ENCODE measurements at places on chromosomes 4 and X. TPM values are rescaled to one million over a fixed set of nuclear protein-coding genes. Genes with fewer than 3 reads are reported as not detected.

- no peak for DNase-seq
Measured at GRCh38 chrX:16445166-16445752, 204.7 kb upstream of the S100G start.

DNA sequence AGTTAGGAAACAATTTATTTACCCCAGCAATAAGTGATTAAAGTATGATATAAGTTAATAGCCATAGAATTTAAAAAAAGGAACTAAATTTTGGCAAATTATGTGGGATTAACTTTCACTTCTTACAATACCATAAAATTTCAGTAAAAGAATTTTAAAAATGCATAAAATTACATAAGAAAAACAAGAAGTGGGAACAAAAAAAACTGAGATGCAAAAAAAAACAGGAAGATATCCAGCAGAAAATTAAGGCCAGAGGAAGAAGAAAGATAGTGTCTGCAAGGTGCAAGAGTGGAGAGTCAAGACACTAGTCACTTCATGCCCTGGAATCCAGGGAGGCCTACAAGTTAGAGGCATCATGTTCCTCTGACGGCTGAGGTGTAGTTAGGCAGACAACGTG lies 184.2 kb downstream of the GASK1B start:
- no peak for DNase-seq

DNA sequence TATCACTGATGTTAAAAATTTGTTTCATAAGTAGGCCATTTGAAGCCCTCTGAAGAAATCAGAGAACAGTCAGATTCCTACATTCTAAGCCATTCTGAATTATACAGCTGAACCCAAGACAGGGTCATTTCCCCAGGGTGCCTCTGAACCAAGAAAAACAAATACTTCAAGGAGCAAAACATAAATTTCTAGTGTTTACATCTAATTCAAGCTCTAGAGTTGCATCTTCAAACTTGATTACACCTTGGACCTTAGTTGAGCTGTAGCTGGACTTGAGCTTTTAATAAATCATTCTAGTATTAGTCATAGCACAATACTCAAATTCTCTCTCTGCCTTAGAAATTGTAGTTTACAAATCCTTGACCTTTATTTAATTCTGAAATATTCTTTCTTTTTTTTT lies 87.6 kb upstream of the IL15 start:
- no peak for DNase-seq

GRCh38 chrX:117808426-117808825 lies 308.2 kb downstream of the KLHL13 start:
- DNase-seq: no peak

DNA sequence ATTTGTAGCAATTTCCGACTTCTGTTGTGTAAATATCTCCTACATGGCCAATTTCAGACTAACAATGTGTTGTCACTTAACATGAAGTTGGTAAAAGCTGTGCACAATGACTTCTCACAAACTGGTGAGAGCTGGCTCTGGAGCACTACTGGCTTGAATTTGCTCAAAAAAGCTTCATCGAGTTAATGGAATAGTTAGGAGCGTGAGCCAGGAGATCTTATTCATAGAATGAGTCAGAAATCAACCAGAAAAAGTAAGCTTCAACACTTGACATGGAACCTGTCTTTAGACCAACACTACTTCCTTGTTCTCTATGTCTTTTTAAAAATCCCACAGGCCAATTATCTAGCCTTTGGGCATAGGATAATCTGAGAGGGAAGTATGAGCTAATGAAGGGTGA lies 7.9 kb upstream of the CHRDL1 start:
- no peak for DNase-seq

DNA sequence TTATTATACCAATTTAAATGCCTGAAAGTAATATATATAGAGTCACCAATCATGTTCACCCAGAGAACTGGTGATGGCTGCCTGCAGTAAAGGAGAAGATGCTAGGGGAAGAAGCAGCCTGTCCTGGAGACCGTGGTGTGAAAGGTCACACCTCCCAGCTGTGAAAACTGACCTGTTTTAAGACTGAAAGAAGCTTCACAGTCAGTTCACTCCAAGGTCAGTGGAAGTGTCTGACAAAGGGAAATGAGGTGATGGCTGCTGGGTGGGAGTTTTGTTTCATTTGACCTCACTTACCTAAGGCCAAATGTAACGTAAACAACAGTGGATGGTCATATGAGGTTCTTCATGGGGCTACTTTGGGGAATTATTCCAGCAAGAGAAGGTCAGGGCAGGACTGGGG lies 352.1 kb upstream of the GATB start:
- DNase-seq: peak; percentile 15

DNA sequence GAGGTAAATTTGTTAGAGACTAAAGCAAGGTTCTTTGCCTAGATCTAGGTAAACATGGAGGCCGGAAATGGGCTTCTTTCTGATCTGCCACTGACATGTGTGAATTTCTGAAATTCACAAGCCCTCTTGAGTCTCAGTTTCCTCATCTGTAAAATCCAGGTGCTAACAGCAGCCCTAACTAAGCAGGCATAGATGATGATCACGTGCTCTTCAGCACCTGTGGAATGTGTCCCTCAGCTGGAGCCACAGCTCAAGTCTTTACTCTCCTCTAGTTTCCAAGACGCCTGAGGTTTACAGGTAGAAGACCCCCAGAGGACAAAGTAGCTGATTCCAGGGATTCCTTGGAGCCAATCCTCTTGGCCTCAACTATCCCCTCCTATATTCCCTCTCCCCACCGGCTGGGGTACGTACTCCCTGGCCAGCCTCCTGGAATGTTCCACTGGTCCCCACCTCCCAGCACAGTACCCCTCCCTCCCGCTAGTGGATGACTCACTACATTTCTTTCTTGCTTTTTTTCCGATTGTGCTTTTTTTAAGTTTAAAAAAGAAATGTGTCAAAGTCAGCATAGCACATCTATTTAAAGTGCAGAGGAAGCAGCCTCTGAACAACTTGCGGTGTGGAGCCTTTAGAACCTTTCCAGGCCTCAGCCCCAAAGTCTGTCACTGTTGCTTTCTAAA lies 98.4 kb downstream of the PHKA2 start:
- peak; percentile 8 for DNase-seq

GRCh38 chrX:54937416-54937815 lies 16.8 kb downstream of the TRO start:
- DNase-seq: no peak

DNA sequence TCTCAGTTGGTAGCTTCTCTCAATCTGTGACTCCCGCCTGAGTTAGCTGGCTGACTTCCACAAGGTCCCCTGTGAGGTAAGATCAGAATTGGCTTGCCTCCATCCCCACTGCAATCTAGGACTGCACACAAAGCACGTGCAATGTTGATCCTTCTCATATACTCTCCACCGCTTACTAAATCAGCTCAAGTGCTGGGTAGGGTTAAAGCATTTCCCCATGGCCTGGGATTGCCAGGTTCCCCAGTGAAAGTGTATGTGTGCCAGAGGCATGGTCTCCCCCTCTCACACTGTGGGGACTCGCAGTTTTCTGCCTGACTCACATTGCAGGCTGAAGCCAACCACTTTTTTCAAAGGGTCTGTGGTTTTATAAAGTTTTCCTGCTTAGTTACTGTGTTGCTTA lies 886.9 kb downstream of the FAM133A start:
- no peak for DNase-seq

DNA sequence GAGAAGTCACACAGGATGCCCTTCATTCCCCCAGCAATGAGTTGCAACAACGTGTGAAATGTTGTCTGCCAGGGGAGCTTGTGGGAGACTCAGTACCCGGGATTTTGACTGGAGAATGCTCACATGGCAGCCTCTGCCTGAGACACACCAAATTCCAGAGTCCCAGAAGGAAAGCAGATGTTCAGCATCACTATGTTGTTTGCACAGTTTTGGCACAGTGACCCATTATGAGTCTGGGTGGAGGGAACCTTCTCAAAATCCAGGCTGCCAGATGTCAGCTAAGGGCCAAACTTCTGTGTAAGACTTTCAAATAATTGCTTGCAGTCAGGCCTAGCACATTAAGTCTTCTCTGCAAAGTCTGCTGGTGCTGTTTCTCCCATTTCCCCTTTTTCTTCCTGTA lies 1029.7 kb upstream of the TENM3 start:
- no peak for DNase-seq

DNA sequence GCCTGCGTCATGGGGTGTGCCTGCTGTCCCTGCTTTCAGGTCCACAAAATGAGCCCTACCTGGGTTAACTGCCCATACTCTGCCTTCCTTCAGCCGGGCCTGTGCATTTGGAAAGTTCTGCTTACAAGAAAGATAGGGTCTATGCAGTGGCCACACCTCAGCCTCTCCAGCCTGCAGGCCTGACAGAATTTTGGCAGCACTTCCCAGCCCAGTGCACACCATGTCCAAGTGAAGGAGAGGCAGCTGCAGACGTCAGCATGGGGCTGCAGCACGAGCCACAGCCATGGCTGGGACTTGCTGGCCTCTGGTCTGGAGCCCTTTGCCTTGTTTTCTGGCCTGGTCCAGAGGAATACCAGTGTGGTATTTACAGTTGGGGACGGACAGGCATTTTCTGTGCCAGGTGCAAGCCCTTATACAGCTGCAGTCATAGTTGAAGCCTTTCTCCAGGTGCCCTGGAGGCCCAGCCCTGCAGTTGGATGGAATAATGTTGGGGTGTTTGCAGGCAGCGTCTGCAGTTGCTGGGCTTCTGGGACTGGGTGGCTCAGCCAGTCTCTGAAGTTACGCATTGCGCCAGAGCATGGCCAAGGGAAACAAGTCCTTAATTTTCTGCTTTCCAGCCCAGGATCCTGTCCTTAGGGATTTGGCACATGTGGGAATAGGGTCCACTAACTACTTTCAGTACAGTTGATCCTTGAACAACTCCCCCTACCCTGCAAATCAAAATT lies 26.2 kb downstream of the JADE1 start:
- DNase-seq: no peak

DNA sequence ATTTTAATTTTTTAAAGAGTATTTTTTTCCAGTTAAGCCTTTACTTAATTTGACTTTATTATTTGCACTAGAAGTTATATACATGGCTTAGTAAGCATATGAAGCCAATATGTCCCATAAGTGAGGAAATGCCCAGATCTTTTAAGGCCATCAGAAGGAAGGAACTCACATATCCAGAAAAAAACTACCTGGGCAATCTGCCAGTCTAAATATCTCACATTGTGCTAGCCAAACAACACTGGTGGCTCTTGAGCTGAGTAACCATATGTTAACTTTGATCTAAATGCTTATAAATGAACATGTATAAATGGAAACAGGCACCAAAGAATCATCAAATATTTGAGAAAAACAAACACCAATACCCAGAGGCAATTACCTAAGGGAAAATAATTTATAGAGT lies 138.6 kb upstream of the APOOL start:
- no peak for DNase-seq

GRCh38 chrX:134661295-134661694 lies 3.0 kb upstream of the PLAC1 start:
- no peak for DNase-seq

DNA sequence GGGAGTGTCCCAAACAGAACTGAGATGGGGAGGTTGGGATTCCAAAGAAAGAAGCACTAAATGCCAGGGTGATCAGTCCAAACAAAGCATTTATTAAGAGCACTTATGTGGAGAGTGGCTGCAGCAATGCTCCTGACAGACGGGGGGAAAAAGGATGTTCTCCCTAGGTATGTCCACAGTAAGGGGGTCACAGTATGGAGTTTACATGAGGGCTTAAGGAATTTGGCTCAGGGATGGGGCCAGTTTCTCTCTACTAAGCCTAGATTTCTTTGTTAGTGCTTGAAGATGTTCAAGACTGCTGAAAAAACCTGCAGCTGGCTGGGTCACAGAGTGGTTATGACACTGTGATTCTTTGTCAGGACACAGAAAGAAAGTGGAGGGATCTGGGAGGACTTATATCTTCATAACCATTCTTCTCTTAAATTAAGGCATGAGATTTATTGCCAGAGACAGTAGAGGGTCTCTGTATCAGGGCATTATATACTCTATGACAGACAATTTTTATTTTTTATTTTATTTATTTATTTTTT lies 1468.0 kb downstream of the C4orf33 start:
- no peak for DNase-seq

GRCh38 chr4:19358015-19358414 lies 893.7 kb upstream of the SLIT2 start:
- no peak for DNase-seq

GRCh38 chrX:153446950-153447580 lies 1.2 kb upstream of the TREX2 start:
- no peak for DNase-seq

DNA sequence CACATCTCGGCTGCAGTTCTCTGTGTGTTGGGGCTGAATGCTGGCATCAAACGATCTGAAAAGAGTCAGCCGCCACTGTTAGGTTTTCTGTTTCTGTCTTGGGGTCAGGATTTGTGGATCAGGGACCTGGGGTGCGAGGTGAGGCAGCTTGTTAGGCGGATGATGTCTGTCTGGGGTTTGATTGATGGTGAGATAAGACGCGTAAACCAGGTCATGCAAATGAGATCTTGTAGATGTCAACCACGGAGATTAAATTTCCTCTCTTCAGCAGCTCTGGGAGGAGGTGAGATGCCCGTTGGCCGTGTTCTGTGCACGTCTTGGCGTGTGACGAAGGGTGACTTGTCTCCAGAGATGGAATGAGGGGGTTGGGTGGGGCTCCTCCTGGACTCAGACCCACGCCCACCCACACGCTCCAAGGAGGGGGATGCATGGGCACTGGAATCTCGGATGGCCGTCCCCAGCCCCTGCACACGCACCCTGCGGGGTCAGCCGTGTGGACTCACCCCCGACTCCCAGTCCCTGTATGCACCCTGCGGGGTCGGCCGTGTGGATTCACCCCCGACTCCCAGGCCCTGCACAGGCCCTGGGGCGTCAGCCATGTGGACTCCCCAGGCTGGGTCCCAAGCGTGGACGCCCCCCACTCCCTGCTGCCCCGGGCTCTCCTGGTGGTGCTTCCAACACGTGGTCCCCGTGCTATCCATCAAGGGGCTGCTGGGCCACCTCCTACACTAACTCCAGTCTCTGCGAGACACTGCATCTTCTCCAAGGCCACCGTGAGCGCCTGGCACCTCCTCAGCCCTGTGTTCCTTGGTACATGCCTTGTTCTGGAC lies 16.0 kb upstream of the UVSSA start:
- DNase-seq: no peak

DNA sequence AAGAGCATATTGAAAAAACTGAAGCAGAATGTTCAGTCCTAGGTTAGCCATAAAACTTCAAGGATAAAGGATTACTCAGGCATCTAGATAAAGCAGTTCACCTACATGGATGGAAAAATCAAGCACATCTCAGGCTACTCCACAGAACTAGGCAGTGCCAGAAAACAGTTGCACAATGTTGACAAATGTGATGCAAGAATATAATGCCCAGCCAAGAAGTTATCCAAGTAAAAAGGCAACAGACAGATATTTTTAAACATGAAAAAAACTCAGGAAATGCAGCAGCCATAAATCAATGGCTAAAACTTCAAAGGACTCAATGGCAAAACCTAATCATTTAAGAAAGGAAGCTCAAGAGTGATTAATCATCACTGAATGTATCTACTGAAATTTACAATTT lies 456.0 kb upstream of the FAM241A start:
- DNase-seq: no peak

Gene TCEAL7
- polyA plus RNA-seq: not detected

Gene MAGEB17
- not detected for polyA plus RNA-seq

Gene OPN1MW
- polyA plus RNA-seq: not detected

Gene CXorf49B
- not detected for polyA plus RNA-seq

Gene GATA1
- polyA plus RNA-seq: not detected

Gene PABPC5
- polyA plus RNA-seq: not detected

Gene SSX1
- polyA plus RNA-seq: not detected

Gene TGIF2LX
- polyA plus RNA-seq: not detected

Gene F11
- not detected for polyA plus RNA-seq

Gene FAM47E
- polyA plus RNA-seq: 0.19 TPM
